GM23248 (cell line): ENCODE measurements at places on chromosomes 16 and 17. TPM values are rescaled to one million over a fixed set of nuclear protein-coding genes. Genes with fewer than 3 reads are reported as not detected.

DNA sequence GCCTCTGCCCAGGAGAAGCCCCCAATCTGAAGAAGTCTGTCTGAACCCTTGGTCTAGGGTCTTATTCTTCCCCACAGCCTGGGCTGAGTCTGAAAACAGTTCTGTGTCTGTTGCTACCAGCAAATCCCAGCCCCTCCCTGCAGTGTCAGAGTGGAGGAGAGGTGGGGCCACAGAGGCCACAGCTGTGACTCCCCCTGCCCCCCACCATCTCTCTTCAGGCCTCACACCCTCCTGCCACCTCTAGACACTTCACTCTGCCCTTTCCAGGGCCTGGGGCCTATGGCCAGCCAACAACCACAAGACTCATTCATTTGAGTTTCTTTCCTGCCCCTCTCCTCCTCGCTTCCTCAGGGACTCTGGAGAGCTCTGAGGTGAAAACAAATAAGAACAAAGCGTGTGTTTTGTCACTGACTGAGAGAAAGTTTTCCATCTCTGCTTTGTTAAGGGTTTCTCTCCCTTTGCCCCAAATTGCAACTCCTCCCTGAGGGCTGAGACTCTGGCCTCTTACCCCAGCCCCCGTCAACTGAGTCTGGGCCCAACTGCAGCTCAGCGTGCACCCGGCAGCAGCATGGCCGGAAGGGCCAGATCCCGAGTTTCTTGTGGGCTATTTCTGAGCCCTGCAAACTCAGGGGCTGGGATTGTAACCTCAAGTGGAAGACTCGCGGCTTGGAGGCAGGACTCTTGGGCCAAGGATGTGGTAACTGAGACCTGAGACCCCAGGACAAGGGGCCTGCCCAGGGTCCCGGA lies 13.2 kb downstream of the C17orf50 start:
- DNase-seq, result no peak

GRCh38 chr17:75637143-75637538 lies 3.9 kb downstream of the SMIM5 start:
- DNase-seq, result no peak

CES3 gene
- polyA plus RNA-seq, result not detected in 2 replicates

PRR35 gene
- polyA plus RNA-seq, result not detected in 2 replicates

GRCh38 chr17:64413513-64413912 lies 22.9 kb upstream of the PECAM1 start:
- no peak for DNase-seq

DNA sequence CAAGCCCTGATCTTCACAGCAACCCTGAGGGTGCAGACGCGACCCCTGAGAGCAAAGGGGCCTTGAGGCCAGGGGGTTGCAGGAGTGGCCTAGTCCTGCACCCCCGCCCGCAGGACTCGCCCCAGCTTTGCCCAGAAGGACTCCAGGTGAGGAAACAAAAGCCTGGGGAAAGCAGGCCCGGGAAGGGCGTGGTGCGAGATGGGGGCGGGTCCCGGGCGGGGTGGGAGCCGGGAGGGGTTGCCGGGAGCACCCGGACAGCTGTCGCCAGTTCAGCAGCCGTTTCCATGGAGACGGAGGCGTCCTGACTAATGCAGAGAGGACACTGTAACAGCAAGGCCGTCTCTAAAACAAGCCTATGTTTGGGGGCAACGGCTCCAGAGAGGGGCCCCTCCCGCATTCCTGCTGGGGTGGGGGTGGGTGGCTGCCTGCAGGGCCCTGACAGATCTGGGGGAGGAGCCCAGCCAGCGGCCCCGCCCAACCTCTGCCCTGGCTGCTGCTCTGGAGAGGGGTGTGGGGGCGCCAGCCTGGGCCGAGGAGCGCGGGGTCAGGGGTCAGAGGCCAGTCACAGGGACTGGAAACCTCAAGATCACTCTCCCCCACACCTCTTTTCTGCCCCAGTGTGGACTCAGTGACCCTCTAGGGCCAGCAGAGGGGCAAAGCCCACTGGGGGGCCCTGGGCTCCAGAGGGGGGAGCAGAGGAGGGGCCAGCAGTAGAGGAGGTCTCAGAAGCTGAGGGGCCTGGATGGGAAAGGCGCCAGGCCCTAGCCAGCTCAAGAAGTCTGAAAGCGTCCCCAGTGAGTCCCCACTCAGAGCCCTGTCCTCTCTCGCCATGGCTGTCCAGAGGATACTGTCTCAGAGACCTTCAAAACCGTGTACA lies 3.1 kb upstream of the TPPP3 start:
- peak; percentile 93 for DNase-seq

HS3ST3A1 gene
- 39.2 and 39.5 TPM in 2 replicates for polyA plus RNA-seq

HSD11B2 gene
- polyA plus RNA-seq, result 0.19 and 0.36 TPM in 2 replicates

DNA sequence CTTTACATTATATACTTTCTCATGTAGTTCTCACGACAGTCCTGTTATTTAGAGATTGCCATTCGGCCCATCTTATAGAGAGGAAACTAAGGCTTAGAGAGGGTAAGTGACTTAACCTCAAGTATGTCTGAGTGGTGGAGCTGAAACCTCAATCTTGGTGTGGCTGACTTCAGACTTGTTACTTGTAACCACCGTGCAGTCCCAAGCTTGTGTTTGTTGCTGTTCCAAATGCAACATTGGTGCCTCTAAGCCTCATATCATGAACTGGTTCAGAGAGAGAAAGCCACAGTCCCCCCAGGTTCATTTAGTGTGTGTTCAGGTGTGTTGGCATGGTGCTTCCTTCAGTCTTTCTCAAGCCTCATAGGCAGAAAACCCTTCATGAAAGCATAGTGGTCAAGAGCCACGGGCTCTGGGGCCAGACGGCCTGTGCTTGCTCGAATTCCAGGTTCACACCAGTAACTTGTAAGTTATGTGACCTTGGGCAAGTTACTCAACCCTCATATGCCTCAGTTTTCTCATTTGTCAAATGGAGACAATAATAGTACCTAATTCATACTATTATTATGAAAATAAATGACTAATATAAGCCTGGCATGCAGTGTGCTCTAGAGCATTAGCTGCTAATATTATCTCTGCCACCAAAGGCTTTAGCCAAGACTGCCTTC lies 39.9 kb downstream of the CDH1 start:
- no peak for DNase-seq

DNA sequence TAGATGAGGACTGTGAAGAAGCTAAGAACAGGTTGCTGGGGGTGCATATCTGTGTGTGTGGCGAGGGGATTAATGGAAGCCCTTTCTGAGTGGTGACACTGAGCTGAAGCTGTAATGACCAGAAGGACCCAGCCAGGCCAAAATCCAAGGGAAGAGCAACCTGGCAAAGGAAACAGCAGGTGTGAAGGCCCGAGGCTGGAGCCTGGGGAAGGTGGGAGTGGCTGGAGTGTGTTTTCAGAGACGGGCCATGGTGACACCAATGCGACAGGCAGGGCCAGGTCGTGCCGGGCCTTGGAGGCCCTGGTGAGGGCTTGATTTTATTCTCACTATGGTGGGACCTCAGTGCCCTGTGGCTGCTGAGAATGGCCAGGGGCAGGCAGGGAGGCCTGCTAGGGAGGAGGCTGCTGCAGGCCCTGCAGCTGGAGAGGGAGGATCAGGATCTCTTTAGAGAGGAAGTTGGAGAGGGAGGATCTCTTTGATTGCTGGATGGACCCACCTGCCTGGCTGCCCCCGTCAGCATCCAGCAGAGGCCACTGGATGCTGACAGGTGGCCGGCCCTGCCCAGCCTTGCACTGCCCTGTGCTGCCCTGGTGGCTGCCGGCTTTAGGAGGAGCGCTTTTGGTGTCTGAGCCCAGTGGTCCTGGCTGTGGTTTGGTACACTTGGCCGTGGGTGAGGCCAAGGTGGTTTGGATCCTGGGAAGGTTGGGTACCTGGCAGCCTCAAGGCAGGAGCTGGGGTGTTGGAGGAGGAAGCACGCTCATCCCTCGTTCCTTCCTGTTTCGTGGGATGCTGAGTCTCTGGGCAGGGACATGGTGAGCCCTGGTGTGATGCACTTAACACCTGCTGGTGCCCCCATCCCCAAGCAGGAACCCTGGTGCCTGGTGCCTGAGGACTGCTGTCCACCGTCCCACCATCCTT lies 188.3 kb downstream of the SEC14L1 start:
- DNase-seq, result no peak

NKIRAS2 gene
- 66.5 and 67.5 TPM in 2 replicates for polyA plus RNA-seq

GRCh38 chr17:37047631-37048104 lies 98.9 kb downstream of the AATF start:
- DNase-seq, result peak; percentile 79

NECAB2 gene
- 0.62 and 1.2 TPM in 2 replicates for polyA plus RNA-seq

SLC12A3 gene
- not detected in 2 replicates for polyA plus RNA-seq

WNT3 gene
- polyA plus RNA-seq, result 1.7 and 2.1 TPM in 2 replicates

DNA sequence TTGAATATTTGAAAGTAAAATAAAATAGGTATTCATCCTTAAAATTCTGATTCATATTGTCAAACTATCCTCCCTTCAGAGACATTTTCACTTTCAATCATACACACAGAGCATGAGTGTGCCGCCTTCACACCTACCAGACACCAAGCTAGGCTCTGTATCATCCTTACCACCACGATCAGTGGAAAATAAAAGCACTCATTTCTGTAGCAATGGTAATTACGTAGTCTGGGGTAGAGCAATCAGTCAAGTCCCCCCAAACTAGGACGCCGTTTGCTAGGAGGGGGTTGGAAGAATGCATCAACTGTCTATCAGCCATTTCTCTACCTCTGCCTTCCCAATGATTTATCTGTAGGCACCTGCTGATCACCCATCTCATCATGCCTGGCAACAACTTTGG lies 84.6 kb upstream of the GRIN2A start:
- DNase-seq, result no peak

DNA sequence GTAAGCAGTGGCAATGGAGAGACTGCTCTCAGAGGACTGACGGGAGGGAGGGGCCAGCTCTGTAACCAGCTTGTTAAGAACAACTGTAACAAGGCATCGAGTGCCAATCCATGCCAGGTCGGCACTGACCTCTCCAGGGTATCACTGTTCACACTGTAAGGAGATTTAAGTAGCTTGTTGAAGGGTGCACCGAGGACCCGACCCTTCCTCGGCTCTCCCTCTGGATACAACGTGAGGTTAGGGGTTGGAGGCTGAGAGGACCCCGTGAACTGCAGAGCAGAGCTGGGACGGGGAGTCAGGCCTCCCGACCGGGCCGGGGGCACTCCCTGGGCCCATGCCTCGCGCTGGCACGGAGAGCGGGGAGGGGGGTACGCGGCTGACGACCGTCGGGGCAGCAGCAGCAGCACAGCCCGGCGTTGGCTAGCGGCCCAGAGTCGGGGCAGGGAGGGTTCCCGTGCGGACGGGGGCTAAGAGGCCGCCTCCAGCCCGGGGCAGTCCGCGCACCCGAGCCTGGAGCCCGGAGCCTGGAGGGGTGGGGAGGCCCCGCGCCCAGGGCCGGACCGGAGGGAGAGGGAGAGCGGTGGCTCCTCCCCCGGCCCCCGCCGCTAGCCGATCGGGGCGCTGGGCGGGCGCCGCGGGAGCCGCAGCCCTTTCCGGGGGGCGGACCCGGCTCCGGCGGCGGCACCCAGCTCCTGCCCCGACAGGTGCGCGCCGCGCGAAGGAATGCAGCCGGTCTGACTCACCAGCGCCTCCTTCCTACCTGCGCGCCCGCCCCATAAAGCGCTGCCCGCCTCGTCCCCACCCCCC lies at the start of gene ITGB4:
Gene ITGB4, plus strand, starts transcription at position 804 of the 807 bp plus-strand sequence. CDS start 3,245 bp downstream, outside the sequence.
- peak; percentile 20 for DNase-seq

DNA sequence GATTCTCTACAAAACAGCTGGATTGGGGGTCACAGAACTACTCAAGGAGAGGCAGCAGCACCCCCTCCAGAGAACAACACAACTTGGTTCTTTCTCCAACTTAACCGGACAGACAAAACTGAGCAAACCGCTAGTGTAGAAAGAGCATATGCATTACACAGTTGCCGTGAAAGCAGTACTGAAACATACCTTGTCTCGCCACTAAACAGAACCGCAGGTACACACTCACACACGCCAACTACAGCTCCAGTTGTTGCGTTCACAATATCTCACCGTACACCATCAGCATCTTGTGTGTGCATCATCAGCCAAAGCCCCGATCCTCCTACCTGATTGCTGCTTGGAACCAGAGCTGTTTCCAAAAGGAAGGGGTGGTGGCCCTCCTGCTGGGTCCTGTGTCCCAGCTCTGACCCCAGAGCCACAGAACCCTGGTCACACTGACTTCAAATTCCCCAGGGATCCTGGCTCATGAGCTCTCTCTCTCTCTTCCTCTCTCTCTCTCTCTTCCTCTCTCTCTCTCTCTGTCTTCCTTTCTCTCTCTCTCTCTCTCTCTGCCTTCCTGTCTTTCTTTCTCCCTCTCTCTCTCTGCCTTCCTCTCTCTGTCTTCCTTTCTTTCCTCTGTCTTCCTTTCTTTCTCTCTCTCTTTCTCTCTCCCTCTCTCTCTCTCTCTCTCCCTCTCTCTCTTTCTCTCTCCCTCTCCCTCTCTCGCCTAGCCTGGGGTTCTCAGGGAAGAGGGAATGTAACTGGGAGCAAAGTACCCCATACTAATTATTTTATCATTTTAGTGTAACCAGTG lies 8.4 kb downstream of the PIMREG start:
- no peak for DNase-seq

- no peak for DNase-seq
Measured at GRCh38 chr17:77556383-77557061, 402.0 kb upstream of the TNRC6C start.

- DNase-seq, result no peak
Measured at GRCh38 chr16:50594308-50595260, 46.4 kb downstream of the NKD1 start.

DNA sequence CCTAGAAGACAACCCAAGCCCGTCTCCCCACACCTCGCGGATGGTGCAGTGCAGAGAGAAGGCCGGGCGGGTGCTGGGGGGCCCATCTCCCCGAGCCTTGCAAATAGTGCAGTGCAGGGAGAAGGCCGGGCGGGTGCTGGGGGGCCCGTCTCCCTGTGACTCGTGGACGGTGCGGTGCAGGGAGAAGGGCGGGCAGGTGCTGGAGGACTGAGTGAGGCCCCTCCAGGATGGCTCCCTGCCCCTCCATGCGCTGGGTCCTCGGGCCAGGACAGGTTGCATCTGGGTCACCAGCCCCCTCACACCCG lies 40.0 kb upstream of the ACSF3 start:
- DNase-seq, result no peak

- peak; percentile 62 for DNase-seq
Measured at GRCh38 chr17:51263006-51263405, 2.7 kb downstream of the UTP18 start.

PLA2G10 gene
- polyA plus RNA-seq, result not detected in 2 replicates

RAB11FIP4 gene
- 0.38 and 0.40 TPM in 2 replicates for polyA plus RNA-seq

NPIPB6 gene
- polyA plus RNA-seq, result 0.25 and 0.48 TPM in 2 replicates
